Left renal pelvis (tissue), 4 donors: ENCODE measurements at places on chromosomes 5 and 9.

GRCh38 chr5:179407191-179408175 is 62.2 kb upstream of the ADAMTS2 start:
- no peak for DNase-seq

DNA sequence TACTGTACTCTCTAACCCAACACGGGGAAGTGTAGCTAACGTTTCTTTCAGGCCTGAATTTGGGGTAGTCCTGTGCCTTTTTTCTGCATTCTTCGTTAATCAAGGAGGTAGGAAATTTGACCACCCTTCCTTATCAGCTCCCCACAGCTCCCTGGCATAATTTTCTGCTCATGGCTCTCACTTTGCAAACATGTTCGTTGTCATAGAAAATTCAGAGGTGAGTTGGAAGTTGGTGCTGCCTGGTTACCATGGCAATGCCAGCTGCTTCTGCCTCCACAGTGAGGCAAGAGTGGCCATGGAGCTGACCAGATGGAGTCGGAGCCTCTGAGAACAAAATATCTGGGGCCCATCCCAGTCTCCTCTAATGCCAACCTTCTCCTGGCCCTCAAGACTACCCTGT is 116.6 kb upstream of the BOD1 start:
- DNase-seq = no peak

DNA sequence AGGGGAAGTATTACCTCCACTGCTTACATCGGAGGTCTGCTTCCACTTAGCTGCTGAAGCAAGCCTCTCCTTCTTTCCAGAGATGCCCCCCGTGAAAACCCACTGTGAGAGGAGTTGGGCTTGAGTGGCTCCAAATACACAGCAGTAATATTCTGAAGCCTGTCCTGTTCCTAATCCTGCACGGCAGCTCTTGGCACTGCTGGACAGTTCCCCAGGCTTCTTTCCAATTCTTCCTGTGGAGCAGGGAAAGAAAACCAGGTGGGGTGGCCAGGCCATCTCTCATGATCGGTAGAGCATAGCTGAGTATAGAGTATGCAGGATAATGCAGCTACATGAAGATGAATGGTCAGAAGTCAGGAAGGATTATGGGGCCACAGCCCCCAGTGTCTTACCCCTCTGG is 335.3 kb downstream of the MARCHF11 start:
- DNase-seq = no peak

GRCh38 chr5:60483050-60483449 is 216.9 kb downstream of the DEPDC1B start:
- no peak for DNase-seq

GRCh38 chr9:18185196-18185595 is 288.8 kb upstream of the ADAMTSL1 start:
- DNase-seq = no peak

DNA sequence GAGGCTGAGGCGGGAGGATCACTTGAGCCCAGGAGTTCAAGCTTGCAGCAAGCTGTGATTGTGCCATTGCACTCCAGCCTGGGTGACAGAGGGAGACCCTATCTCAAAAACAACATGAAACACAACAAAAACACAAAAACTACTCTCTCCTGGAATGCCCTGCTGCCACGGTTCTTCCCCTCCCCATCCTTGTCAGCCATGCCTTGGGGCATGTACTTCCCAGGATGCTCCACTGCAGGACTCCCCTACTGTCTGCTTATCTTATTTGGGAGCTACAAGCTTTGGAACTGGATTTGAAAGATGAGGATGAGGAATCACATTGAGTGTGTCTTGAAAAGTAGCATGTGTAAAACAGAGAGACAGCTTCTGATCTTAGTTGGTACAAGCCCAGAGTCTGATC is 40.1 kb upstream of the KIAA1958 start:
- no peak for DNase-seq
